ENCODE measurements at places on chromosomes 2 and 18. TPM values are rescaled to one million over a fixed set of nuclear protein-coding genes. Genes with fewer than 3 reads are reported as not detected.

DNA sequence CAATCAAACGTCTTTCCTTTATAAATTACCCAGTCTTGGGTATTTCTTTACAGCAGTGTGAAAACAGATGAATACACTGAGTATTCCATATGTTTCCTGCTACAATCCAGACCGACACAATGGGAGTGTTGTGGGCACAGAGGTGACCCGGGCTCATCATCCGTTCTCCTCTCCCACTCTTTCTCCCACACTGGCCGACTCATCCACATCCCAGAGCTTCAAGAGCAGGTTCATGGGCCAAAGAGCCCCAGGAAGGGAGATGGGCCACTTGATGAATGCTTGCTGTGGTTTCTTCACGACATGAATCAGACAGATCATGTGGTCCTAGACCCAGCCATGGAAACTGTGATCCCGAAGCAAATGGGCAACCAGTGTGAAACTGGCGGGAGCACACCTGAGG is 4.1 kb upstream of the COPS8 start:
- no peaks in the 10 kb centered on the region for H3K27me3 ChIP-seq
- H3K27ac ChIP-seq: no peak overlapping the region
- peaks cover 10% of the 10 kb centered on the region for H3K4me1 ChIP-seq
- H3K4me3 ChIP-seq: no peak overlapping the region
- H3K36me3 ChIP-seq: no peaks in the 10 kb centered on the region
- DNase-seq: no peak

KATNAL2 gene
- total RNA-seq: 3.1 TPM

DNA sequence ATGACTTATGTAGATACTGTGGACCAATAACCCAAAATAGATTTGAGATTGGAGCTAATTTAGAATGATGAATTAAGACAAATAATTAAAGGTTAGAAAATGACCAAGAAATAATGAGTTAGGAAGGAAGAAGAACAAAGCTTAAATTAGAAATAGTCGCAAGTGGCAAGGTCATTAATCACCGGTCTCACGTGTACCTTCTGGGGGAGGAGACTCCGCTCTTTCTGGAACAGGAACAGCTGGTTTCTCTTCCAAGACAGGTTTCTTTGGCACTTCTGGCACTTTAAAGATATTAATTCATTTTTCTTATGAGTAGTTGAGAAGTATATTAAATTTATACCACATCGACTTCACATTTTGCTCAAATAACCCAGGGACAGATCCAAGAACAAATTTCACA is 156.7 kb downstream of the TTN start:
- no peaks in the 10 kb centered on the region for H3K27me3 ChIP-seq
- no peaks in the 10 kb centered on the region for H3K36me3 ChIP-seq
- no peaks in the 10 kb centered on the region for H3K4me1 ChIP-seq
- no peak overlapping the region for H3K27ac ChIP-seq
- no peak overlapping the region for H3K4me3 ChIP-seq

DYNAP gene
- total RNA-seq: not detected

DNA sequence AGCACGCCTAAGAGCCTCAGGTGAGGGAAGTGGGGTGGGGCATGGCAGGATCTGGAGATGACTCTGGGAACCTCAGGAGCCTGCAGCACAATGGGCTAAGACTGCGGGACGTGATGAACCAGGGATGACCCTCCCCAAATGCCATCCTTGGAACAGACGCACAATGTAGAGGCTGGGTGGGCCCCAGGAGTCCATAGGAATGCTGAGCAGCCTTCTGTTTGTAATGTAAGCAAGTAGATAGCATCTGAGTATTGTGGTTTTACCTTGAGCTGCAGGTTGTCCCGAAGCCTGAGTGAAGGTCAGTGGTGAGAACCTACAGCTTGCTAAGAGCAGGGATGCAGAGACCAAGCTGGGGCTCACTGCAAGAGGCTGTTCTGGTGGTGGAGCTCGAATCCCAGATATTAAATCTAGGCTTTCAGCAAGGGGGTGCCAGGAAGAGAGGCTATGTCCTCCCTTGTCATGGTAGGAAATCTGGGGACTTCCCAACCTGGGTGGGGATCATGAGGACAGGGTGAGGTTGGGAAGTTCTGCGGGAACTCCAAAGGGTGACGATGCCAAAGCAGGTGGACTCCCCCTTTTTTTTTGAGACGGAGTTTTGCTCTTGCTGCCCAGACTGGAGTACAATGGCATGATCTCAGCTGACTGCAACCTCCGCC is 5.8 kb downstream of the SCTR start:
- no peaks in the 10 kb centered on the region for H3K4me1 ChIP-seq
- no peak overlapping the region for H3K27ac ChIP-seq
- DNase-seq: no peak
- peaks cover 16% of the 10 kb centered on the region for H3K27me3 ChIP-seq
- H3K36me3 ChIP-seq: peaks cover 3% of the 10 kb centered on the region

DNA sequence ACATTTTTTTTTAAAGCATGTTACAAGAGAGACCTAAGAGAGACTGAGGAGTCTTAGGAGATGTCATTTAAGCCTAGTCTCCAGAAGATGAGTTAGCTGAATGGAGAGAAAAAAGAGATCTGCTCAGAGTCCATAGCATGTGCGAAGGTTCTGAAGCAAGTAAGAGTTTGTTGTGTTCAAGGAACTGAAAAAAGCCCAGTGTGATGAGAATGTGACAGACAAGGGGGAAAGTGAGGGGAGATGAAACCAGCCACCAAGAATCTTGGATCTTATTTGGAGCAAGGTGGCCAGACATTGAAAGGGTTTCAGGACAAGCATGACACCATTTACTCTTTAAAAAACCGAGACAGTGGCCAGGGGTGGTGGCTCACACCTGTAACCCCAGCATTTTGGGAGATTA is 5.2 kb upstream of the MOB1A start:
- no peak for DNase-seq
- H3K27me3 ChIP-seq: no peaks in the 10 kb centered on the region
- H3K4me1 ChIP-seq: peaks cover 12% of the 10 kb centered on the region
- H3K27ac ChIP-seq: no peak overlapping the region
- no peak overlapping the region for H3K4me3 ChIP-seq

- no peak overlapping the region for H3K27ac ChIP-seq
- H3K27me3 ChIP-seq: no peaks in the 10 kb centered on the region
- no peak for DNase-seq
- peaks cover 6% of the 10 kb centered on the region for H3K4me1 ChIP-seq
- H3K4me3 ChIP-seq: no peak overlapping the region
- H3K36me3 ChIP-seq: peaks cover 72% of the 10 kb centered on the region
Measured at GRCh38 chr18:62556397-62556796, 33.6 kb downstream of the ZCCHC2 start.

GRCh38 chr2:2892378-2892777 is 485.2 kb downstream of the EIPR1 start:
- H3K27ac ChIP-seq: no peak overlapping the region
- H3K4me3 ChIP-seq: no peak overlapping the region
- H3K27me3 ChIP-seq: no peaks in the 10 kb centered on the region

AFG3L2 gene
- total RNA-seq: 35.4 TPM

RIOK3 gene
- total RNA-seq: 63.7 TPM

DNA sequence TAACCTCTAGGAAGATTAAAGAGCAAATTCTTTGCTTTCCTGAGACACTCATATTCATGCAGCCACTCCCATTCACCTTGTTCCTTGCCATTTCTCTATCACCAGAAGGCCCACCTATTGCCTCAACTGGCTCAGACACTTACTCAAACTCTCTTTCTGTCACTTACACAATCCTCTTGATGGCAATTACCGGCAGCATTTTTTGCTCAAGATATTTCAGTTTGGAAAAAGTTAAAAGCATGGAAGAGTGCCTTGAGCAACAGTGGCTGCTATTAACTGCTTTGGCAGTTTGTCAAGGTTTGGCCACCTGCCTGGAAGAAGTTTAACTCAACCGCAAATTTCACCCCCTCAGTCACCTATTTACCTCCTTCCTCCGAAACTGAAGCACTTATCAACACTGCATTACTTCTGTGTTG is 1104.0 kb upstream of the PIK3C3 start:
- H3K27me3 ChIP-seq: no peaks in the 10 kb centered on the region
- H3K4me3 ChIP-seq: no peak overlapping the region
- no peak for DNase-seq
- H3K4me1 ChIP-seq: no peaks in the 10 kb centered on the region
- H3K36me3 ChIP-seq: no peaks in the 10 kb centered on the region
- no peak overlapping the region for H3K27ac ChIP-seq

GRCh38 chr2:86372641-86373502 is 35.4 kb upstream of the REEP1 start:
- no peak for DNase-seq
- no peak overlapping the region for H3K27ac ChIP-seq
- no peaks in the 10 kb centered on the region for H3K27me3 ChIP-seq

DNA sequence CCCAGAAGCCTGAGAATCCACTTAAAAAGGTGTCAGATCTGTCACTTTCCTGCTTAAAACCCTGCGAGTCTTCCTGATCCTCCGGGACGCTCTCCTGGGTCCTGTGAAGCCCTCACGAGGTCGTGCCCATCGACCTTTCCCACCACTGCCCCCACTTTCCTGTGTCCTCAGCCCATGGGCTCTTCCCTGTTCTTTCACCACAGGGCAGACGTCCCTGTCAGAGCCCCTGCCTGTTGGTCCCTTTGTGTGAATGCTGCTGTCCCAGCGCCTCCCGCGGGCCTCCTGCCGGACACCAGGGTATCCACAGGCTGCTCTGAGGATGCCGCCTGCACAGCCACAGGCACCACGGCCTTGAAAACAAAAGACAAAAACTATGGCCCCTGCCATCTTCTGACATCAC is 125.6 kb downstream of the TMEM18 start:
- no peak overlapping the region for H3K4me3 ChIP-seq
- H3K27ac ChIP-seq: no peak overlapping the region
- no peaks in the 10 kb centered on the region for H3K4me1 ChIP-seq
- no peak for DNase-seq
- no peaks in the 10 kb centered on the region for H3K36me3 ChIP-seq

GRCh38 chr2:69969991-69970390 is 8.6 kb upstream of the ASPRV1 start:
- no peaks in the 10 kb centered on the region for H3K36me3 ChIP-seq
- H3K4me1 ChIP-seq: no peaks in the 10 kb centered on the region
- no peak for DNase-seq
- no peak overlapping the region for H3K27ac ChIP-seq
- no peak overlapping the region for H3K4me3 ChIP-seq
- H3K27me3 ChIP-seq: no peaks in the 10 kb centered on the region

UGT1A5 gene
- total RNA-seq: not detected

DNA sequence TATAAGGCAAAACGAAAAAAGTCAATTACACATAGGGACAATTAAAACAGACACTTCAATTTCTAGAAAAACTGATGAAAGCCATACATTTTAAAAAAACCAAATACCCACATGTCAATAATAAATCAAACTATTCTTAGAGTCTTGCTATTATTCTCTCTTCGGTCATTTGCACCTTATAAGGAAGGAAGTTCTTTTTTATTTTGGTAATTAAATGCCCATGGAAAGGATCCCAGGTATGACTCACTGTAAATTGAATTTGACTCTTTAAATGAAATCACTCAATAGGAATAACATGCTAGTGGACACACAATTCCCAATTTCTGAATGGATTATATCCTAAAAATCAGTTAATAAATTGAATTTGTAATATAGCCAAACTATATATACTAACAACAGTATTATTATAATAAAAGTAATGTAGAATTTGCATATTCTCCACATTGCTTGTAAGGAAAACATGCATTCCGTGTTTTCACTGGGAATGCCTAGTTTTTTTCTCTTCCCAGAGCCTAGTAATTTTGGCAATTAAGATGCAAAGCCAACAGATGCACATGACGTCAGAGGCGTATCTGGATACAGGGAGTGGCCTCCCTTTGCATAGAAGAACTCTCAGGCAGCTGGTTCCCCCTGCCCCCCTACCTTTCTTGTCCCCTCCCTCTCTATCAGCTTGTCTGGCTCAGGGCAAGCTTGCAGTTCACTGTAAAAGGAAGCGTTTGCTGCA is 153.5 kb upstream of the PGAP1 start:
- peaks cover 37% of the 10 kb centered on the region for H3K36me3 ChIP-seq
- DNase-seq: no peak
- H3K4me1 ChIP-seq: no peaks in the 10 kb centered on the region
- no peaks in the 10 kb centered on the region for H3K27me3 ChIP-seq

- no peak for DNase-seq
- H3K4me1 ChIP-seq: no peaks in the 10 kb centered on the region
- H3K4me3 ChIP-seq: no peak overlapping the region
- H3K27me3 ChIP-seq: no peaks in the 10 kb centered on the region
Measured at GRCh38 chr2:23767876-23768621, 158.9 kb downstream of the ATAD2B start.

CCDC68 gene
- 20.8 TPM for total RNA-seq

TUBB8B gene
- 0.38 TPM for total RNA-seq

DNA sequence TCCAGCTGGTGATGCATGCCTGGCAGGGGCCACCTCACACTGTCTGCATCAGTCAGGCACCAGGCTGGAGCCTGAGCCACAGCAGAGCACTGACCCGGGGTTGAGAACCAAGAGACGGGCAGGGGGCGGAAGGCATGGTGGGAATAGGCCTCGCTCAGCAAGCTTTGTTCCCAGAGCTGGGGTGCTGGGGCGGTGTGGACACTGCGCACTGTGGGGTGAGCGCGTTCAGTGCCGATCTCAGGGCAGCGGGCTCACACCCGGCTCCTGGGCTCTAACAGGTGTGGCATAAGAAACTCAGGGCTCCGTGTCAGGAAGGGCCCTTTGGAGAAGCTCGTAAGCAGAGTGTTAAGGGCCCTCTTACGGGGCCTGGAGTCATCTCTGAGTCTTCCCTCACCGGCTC is 15.7 kb downstream of the SH3RF3 start:
- H3K4me1 ChIP-seq: no peaks in the 10 kb centered on the region
- no peak overlapping the region for H3K4me3 ChIP-seq
- no peak for DNase-seq
- no peak overlapping the region for H3K27ac ChIP-seq
- no peaks in the 10 kb centered on the region for H3K27me3 ChIP-seq

DSC2 gene
- total RNA-seq: 17.2 TPM

WDR75 gene
- 23.4 TPM for total RNA-seq

GLI2 gene
- 4.7 TPM for total RNA-seq

DNA sequence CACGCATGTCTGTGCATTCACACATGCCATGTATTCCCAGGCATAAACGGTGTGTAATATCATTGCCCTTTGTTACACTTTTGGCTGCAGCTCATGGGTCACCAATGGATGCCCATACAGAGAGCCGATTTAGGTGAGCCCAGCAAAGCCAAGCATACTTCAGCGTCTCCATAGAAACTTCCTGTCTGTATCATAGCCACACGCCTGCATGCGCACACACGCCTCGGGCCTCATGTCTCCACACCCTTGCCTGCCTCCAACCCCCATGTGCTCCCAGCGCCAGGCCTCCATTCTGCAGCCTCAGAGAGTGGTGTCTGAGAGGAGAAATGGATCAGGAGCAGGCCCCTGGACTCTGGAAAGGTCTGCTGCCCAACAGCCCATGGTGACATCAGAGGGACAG is 33.5 kb upstream of the SELENOI start:
- H3K36me3 ChIP-seq: no peaks in the 10 kb centered on the region
- no peak for DNase-seq
- no peak overlapping the region for H3K27ac ChIP-seq
- H3K4me3 ChIP-seq: no peak overlapping the region
- H3K27me3 ChIP-seq: no peaks in the 10 kb centered on the region
- H3K4me1 ChIP-seq: no peaks in the 10 kb centered on the region

- H3K27ac ChIP-seq: no peak overlapping the region
- no peak overlapping the region for H3K4me3 ChIP-seq
- no peaks in the 10 kb centered on the region for H3K36me3 ChIP-seq
- H3K4me1 ChIP-seq: no peaks in the 10 kb centered on the region
- no peaks in the 10 kb centered on the region for H3K27me3 ChIP-seq
Measured at GRCh38 chr2:53091183-53091582, 676.4 kb upstream of the CHAC2 start.
